ENCODE measurements at places on chromosomes 3 and 15. TPM values are rescaled to one million over a fixed set of nuclear protein-coding genes. Genes with fewer than 3 reads are reported as not detected.

DNA sequence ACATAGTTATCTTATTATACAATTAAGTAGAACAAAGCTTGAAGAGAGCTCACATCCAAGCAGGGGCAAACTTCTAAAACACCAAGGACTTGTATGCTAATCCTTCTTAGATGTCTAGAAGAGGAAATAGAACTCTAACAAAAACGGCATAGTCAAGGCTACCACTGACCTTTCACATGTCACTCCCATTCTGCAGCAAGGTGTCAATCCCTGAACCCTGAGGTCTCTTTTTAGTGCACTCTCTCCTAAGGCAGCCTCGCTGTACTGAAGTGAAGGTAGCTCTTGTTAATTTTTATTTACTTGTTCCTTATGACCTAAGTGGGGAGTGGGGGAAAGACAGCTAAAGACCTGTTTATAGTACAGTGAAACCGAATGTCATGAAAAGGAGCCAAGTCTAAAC, 506.5 kb downstream of the FOXP1 start:
- H3K4me1 ChIP-seq, result peaks cover 64% of the 10 kb centered on the region
- no peaks in the 10 kb centered on the region for H3K27me3 ChIP-seq
- DNase-seq, result no peak
- peaks cover 16% of the 10 kb centered on the region for H3K36me3 ChIP-seq

DNA sequence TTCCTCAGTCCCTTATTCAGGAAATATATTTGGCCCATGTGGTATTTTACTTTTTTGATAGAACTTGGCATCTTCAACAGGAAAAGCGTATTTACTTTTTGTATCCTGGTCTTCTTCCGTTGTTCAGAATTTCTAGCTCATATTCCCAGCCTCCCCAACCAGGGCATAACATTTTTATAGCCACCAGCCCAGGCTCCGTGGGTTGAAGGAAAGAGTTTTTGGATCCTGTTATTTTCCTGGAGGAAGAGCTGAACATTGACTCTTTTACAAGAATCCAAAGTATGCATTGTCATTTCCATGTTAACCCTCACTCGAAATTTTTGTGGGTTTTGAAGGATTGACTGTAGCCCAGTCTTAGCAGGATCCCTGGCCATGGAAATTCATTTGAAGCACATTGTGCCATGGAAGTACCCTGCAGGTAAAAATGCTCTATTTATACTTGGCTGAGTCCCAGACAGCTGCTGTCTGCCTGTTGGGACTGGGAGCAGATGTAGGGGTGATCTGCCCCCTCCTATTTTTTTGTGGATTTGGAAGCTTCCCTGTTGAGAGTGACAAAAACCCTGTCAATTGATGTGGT, 98.8 kb downstream of the AKAP13 start:
- DNase-seq, result no peak
- H3K27ac ChIP-seq, result no peak overlapping the region
- H3K4me1 ChIP-seq, result peaks cover 50% of the 10 kb centered on the region
- H3K4me3 ChIP-seq, result no peak overlapping the region

GRCh38 chr3:129173725-129174124, 10.0 kb downstream of the CNBP start:
- H3K27me3 ChIP-seq, result no peaks in the 10 kb centered on the region
- H3K36me3 ChIP-seq, result peaks cover 39% of the 10 kb centered on the region
- H3K4me3 ChIP-seq, result no peak overlapping the region
- no peak for DNase-seq
- peaks cover 35% of the 10 kb centered on the region for H3K4me1 ChIP-seq
- no peak overlapping the region for H3K27ac ChIP-seq

The TGM4 gene
- total RNA-seq, result not detected

DNA sequence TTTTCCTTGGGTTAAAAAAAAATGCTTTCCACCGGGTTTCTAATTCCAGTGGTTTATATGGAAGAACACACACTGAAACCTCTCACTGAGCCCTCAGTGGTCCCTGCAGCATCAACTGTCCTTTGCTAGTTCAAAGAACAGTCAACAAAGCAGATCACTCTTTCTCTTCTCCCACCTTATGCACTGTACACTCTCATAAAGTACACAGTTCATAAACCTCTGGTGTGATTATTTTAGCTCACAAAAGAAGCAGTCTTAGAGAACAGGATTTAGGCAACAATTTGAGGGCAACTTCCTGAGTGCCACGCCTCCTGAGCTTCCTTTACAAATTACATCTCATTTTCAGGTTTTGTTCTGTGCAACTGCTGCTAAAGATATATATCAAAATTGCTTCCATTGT, 728.4 kb upstream of the GOLIM4 start:
- no peaks in the 10 kb centered on the region for H3K36me3 ChIP-seq
- no peak overlapping the region for H3K27ac ChIP-seq
- no peak for DNase-seq
- no peak overlapping the region for H3K4me3 ChIP-seq
- no peaks in the 10 kb centered on the region for H3K27me3 ChIP-seq
- H3K4me1 ChIP-seq, result no peaks in the 10 kb centered on the region

Data from activated naive CD8-positive, alpha-beta T cell treated with anti-CD3 and anti-CD28 coated beads, Interleukin-2, amount 10 ng/mL, durations not matched to agents 7 days and 5 days (primary cell).